NCI-H526 (cell line): ENCODE measurements at places on chromosomes 2 and 18.

DNA sequence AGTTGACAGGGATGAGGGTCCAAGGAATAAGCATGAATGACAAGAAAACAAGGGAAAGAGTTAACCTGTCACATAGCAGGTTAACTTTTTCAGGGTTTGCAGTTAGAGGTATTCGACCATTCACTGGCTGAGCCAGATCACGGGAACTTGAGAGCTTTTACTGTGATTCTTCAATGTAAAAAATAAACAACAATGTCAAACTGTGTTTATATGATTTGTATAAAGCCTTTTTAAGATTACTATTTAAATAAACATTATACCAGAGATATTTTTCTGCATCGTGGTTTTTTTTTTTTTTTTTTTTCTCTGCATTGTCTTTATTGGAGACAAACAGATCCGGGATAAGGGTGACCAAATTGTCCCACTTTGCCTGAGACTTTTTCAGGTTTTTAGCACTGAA lies 115.6 kb downstream of the NRP2 start:
- no peak for DNase-seq

- no peak for DNase-seq
Observed at GRCh38 chr2:159256159-159256558, 30.3 kb downstream of the WDSUB1 start.

DNA sequence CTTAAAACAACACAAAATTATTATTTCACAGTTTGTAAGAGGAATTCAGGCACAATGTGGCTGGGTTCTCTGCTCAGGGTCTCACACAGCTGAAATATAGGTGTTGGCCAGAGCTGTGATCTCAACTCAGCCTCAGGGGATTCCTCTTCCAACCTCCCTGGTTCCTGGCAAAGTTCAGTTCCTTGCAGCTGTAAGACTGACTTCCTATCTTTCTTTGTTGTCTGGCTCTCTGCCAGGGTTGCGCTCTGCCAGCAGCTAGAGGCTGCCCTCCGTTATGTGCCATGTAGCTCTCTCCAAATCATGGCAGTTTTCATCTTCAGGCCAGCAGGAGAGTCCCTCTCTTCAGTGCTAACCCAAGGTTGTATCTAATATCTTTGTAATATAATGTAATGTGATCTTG lies 272.5 kb upstream of the KCNJ3 start:
- DNase-seq: no peak

- no peak for DNase-seq
Observed at GRCh38 chr2:54373855-54374254, 82.3 kb upstream of the SPTBN1 start.

DNA sequence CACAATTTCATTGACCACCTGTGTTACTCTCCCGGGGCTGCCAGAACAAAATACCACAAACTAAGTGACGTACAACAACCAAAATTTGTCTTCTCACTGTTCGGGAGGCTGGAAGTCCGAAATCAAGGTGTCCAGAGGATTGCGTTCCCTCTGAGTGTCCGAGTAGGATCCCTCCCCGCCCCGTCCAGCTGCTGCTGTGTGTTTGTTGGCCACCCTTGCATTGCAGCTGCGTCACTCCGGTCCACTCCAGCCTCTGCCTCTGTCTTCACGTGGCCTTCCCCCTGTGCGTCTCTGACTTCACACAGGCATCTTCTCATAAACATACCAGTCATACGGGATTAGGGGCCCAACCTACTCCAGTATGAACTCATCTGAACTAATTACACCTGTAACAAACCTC lies 251.8 kb upstream of the SMIM21 start:
- no peak for DNase-seq

GRCh38 chr18:78304192-78305164 lies 675.1 kb upstream of the SALL3 start:
- DNase-seq: no peak

- DNase-seq: no peak
Observed at GRCh38 chr18:69267895-69268294, 132.8 kb upstream of the DOK6 start.

GRCh38 chr2:238709325-238710025 lies 138.4 kb upstream of the TWIST2 start:
- no peak for DNase-seq

- DNase-seq: no peak
Observed at GRCh38 chr18:72504866-72505265, 39.3 kb downstream of the CBLN2 start.

DNA sequence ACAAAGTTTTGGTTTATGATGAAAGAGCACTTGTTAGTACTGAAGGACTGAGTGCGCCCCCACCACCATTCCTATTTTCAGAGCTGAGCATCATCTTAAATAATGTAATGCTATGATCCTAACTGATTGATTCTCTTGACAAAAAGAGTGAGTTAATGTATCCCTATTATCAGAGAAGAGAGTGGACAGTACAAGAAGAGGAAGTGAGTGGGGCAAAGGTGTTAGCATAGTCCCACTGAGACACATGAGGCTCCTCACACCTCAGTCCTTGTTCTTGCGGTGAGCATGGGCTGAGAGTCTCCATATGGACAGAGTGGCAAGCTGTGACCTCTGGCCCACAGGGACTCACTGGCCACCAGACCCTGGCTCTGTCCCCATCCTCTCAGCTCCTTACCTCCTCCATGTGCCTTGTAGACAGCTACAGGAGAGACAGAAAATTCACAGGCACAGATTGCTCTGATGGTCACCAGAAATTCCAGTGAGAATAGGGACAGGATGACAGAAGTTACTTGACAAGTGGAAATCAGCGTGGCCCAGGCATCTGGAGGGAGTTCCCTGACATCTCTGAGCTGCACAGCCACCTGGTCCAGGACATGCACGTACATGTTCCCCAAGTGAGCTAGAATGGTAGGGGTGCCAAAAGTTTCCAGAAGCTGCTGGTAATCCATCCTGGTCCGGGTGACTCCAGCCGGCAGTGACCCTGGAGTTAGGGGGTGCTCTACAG lies 32.6 kb downstream of the NAPG start:
- DNase-seq: no peak

GRCh38 chr2:231522418-231523180 lies 7.6 kb downstream of the NMUR1 start:
- DNase-seq: no peak

DNA sequence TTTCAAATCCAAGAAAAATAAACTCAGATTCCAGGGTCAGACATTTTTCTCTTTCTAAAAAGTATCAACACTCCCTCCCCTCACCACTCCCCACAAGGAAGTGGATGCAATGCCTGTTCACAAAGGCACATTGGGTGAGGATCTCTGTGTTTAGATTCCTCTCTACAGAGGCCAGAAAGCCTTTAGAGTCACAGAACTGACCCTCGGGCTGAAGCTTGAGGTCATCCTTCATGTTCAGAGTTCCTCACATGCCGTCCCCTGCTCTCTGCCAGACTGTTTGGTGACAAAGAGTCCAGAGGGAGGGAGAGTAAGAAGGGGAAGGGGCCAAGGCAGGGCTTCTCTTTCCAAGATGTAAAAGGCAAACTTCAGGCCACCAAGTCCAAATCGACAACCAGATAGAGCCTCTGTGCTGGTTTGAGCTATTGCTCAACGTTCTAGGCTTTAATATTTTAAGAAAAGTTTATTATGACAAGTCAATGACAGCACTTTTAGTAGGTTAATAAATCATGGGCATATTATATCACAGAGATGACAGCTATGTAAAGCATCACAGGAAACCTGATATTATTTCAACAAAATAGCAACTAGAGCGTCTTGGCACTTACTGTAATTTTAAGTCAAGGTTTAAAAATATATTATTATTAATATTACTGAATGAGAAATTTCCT lies 269.4 kb downstream of the ETAA1 start:
- peak; percentile 7 for DNase-seq

DNA sequence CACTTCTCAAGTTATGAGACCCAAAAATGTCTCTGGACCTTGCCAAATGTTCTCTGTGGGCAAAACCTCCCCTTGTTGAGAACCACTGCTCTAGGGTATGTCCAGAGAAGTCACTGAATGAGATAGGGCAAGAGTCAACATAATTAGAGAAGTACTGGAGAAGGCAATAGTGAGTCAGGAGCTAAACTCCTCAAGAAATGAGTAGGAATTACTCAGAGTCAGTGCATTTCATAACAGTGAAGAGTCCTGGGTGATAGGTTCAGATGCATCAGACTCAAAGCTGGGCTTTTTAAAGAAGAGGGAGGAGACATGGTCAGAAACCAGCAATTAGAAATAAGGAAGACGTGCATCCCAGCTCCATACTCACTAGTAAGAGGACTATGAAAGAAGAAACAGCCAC lies 38.6 kb upstream of the IHH start:
- no peak for DNase-seq

GRCh38 chr2:156437272-156437930 lies 1.2 kb downstream of the GPD2 start:
- no peak for DNase-seq
